ENCODE measurements at places on chromosomes 3 and 15.

GRCh38 chr3:111956449-111956848 is 22.4 kb upstream of the ABHD10 start:
- DNase-seq: no peak

DNA sequence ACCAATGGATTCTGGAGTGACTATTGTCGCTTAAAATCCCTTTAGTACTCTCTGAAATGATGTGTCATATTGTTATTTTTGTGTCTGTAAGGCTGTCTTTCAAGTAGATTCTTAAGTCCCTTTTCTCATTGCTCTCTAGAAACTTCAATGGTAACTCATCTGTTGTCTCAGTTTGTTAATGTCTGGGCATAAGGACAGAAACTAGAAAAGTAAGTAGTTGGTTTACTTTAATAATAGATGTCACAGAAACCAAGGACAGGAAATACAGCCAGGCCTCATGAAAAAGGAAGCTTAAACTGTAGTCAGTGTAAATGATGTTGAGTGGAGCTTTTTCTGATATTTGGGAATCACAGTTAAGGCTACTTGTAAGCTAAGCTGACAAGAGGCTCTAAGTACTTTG is 730.2 kb upstream of the DPPA4 start:
- DNase-seq: no peak

- no peak for DNase-seq
Measured at GRCh38 chr3:171397089-171397488, 63.1 kb downstream of the TNIK start.

GRCh38 chr3:117261983-117262421 is 552.4 kb downstream of the TUSC7 start:
- DNase-seq: no peak

DNA sequence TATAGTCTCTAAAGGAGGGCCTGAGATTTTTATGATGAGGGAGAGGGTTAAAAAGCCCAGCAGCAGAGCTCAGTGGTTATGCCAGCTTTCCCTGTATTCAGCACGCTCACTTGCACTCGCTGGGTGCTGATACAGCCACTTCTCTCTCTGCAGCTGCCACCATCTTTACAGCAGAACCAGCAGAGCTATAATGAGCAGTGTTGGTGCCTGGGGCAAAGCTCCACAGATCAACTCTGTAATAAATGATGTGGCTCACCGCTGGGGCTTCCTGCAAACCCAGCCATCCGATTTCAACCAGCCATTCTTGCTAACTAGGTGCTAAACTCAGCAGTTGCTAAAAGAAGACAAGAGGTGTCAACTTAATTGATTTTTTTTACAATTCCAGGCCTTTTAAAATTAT is 48.0 kb downstream of the ARNT2 start:
- DNase-seq: no peak

All from GOT3 (cell line).